Stimulated activated CD4-positive, alpha-beta T cell treated with anti-CD3 and anti-CD28 coated beads, Interleukin-4, amount 100 ng/mL, for 24 hours (primary cell): ENCODE measurements at places on chromosomes 2 and 18.
A peak's percentile ranks its signal among the peaks of the same experiment; 100 is the strongest.

DNA sequence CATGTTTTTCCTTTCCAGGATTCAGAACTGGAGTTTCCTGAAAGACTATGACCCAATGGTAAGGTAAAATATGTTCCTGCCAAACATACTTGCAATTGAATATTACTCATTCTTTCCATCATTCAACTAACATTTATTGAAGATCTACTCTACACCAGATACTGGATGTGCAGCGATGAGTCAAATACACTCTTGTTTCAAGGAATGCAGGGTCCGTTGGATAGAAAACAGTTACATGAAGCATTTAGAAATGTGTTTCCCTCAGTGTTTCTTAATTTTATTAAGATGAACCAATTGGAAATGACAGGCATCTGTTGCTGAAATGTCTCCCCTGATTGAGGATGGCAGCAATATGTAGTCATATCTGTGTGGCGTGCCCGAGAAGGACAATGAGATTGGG is 14.8 kb upstream of the SLC66A3 start:
- DNase-seq: no peak

- no peak for DNase-seq
Observed at GRCh38 chr2:54866868-54867267, 143.4 kb downstream of the EML6 start.

GRCh38 chr18:80194874-80195570 is 52.3 kb downstream of the PARD6G start:
- DNase-seq: no peak

DNA sequence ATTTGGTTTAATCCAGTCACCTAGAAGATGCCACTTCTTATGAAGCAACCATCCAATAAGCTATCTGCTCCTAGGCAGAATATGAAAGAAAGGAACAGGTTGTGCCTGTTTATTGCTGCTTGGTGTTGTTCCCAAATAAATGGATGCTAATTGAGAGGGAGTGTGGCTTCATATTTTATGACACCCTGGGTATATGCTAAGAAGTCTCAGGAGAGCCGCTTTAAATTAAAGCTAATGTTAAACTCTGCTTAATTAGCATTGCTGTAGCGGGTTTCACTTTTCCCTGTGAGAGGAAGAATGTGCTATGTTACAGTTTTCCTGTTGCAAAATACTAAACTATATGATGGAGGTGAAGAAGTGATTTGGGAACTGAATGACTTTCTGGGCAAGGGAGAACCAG is 48.7 kb upstream of the TANK start:
- DNase-seq: no peak

DNA sequence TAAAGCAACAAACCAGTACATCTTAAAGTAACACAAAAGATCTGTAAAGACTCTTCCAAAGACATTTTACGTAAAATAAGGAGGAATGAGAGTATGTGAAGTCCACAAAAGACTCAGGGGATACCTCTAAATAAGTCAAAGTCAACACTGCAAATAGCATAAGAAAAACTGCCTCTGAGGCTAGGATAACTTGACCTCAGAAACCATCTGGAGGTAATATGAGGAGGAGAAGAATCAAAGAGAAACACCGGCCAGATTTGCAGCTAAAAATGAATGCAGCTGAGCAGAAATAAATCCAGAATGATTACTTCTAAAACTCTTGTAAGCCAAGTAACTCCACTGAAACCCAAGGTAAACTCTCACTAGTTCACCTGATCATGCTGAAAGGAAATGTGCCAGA is 52.2 kb upstream of the ERMN start:
- no peak for DNase-seq

- DNase-seq: no peak
Observed at GRCh38 chr18:41948544-41949110, 6.4 kb upstream of the PIK3C3 start.

DNA sequence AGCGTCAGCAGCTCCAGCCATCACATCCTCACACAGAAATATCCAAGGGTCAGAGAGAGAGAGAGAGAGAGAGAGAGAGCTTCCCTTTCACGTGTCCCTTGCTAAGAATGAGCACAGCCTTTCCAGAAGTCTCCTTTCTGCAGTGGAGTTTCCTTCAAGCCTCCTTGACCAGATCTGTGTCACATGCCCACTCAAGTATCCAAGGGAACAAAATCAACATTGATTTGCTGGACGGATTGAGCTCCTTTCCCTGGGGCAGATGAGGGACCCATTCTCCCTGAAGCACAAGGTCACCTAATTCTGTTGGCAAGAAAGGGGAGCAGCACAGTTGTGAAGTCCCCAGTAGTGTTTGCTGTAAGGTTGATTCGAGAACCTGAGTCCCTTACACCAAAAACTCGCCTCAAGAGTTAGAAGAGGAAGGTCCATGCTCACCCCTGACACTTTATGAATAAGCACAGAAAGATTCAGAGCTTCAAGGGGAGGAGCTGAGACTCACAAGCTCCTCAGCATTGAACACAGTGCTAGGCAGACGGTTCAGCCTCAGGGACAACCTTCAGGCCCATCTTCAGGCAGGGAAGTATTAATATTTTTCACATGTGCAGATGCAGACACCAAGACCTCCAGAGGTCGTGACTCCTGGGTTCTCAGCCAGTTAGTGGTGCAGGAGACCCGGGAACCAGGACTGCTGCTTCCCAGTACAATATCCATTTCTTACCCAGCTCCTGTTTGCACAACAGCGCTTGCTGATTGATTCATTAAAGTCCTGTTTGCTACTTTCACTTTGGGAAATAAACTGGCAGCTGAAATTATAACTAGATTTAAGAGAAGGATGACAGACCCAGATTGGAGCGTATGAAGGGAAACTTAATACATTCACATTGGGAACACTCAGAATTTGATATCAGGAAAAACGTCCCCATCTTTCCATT is 38.2 kb upstream of the MARCO start:
- DNase-seq: no peak

DNA sequence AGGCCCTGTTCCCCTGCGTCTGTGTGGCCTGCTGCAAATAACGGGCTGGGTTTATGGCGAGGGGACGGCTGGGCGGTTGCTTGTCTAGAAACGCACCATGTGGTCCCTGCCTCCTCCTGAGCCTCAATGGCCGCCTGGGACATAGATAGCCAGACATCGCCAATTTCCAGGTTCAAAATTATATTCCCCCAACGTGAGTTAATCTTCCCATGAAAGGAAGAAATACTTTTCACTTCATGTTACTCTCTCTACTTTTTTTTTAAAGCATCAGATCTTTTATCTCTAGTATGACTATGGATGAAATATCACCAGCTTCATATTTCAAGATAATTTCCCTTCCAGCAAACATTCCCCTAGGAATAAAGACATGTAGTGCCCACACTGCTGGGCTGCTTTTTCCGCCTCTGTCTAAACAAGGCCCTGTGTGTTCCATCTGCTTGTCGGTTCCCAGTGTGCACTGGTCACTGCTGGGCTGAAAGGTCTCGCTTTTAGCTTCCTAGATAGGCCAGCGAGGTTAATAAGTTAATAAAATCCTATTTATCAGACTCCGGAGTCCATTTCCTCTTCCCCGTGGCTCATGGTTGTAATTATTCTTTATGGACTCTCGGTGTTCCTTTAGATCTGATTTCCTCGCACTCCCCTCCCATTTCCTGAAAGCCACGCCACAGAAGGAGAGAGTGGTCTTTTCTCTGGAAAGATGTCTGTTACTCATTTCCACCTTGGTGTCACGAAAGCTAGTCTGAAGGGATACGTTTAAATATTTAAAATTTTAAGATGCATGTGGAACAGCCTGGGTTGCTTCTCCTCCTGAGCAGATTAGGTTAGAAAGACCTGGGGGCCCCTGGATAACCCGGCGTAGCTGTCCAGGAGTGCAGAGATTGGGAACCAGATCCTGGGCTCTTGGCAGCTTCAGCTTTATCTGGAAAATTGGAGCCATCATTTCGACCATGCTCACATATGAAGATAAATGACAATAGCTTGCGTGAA is 196.6 kb upstream of the COPS8 start:
- DNase-seq: no peak

DNA sequence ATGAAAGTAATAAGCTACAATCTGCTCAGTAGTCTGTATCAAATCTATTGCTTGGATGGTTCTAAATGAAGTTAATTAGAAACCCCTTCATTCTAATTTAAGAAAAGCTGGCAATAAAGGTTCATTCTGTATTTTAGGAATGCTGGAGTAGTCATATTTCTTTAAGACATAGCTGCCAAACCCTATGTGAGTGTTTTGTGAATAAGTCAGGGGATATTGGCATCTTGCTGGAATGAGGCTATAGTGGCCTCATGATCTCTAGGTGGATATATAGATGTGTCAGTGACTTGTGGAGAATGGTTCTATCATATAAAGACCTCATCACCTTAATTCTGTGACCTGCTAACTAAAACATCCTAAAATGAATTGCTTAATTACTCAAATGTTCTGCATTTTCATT is 196.3 kb downstream of the PDE1A start:
- no peak for DNase-seq

- DNase-seq: no peak
Observed at GRCh38 chr2:142724186-142724585, 153.3 kb upstream of the KYNU start.

DNA sequence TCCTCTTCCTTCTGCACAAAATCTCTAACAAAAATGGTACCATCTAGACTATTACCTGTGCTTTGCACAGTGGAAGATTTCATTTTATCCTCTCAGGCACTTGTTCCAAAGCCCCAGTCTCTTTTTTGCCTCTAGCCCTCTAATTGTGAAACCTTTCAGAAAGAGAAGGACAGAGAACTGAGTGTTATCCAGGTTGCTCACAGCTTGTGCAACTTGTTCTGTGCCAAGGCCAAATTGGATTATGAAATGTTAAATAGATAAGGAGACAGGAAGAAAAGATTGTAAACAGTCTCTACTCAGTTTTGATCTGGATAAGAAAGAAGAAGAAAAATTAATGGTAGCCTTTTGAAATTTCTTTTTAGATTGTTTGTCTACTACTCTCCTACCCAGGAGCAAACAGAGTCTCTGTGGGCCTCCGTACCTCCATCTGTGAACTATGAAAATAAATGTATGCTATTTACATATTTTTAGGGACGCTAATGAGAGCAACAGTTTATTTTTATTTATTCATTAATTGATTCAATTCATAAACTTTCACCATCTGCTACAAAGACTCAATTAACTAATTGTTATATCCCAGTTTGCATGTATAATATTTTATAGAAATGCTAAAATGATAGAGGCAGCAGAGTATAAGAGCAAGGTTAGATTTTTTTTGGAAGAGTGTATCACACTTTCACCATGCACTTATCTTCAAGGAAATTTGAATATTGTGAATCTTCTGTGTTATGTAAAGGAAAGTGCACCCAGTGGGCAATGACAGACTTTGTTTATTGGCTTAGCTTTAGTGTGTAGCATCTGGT is 339.0 kb upstream of the ETAA1 start:
- no peak for DNase-seq

GRCh38 chr2:114542695-114543094 is 100.3 kb downstream of the DPP10 start:
- DNase-seq: no peak

DNA sequence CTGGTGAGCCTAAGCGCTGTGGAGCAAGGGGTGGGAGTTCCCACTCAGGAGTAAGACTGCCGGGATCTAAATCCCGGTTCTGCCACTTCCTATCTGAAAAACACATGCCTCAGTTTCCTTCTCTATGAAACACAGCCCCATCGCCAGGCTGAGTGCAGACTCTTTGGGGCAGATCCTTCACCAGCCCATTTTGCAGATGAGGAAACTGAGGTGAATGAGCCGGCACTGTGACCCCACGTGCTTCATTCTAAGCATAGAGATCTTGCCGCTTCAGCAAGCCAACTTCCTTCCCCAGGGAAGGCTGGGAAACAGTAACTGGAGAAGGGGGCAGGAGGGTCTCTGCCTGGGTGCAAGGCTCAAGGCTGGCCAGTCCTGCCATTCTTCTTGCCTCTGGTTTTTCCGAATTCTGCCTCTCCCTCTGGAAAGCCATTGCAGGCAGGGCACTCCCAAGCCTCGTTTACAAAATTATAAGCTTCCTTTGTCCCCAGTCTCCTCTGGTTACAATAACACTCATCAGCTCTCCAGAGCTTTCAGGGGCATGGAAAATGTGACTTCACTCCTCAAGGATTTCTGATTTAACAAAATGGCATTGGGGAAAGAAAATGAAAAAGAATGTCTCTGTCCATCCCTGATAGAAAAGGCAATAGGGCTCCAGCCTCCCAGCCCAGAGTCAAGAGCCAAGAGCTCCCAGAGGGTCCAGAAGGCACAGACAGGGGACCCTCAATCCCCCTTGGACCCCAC is 249.2 kb downstream of the TNS1 start:
- no peak for DNase-seq

DNA sequence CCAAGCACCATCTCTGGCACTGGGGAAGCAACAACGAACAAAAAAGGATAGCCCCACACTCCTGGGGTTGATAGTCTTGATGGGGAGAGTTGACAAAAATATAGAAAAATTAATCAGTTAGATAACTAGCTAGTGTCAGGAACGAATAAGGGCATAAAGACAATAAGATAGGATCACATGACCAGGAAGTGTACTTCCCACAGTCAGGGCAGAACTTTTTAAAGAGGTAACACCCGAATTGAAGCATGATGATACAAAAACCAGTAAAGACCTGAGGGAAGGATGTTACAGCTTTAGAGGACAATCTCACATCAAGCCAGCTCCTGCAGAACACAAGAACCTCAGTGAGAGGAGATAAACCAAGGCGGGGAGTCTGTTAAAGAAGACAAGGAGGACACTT is 295.4 kb upstream of the CRIM1 start:
- DNase-seq: no peak

GRCh38 chr18:24014062-24014985 is at the start of gene TTC39C:
TTC39C (plus strand) TSS chr18:24014754; CDS start chr18:24014872, 118 bp downstream.
- peak; percentile 86 for DNase-seq

DNA sequence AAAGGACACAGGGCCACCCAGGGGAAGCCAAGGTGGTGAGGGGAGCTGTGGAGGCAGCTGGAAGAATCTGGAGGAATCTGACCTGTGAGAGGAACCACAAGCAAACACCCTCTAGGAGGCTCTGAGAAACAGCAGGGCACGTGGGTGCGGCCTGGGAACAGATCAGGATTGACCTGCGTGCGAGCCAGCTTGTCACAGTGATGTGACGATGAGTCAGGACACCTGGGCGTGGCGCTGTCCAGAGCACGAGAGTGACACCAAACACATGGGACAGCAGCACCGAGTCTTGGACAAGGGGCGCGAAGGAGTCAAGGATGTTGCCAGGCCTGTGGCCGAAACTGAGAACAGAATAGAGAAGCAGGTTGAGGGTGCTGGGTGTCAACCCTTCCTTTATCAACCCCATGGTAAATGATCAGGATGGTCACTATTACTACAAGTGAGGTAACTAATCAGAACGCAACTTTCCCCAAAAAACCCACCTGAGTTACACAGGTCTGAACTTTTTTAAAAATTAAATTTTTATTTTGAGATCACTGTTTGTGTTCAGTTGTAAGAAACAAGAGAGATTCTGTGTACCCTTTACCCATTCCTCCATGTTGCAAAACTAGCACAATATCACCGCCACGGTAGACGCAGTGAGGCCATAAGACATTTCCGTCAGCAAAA is 637 bp upstream of the SFT2D3 start:
- DNase-seq: peak; percentile 20
